Calu3 (cell line): ENCODE measurements at places on chromosomes 11 and 22.

DNA sequence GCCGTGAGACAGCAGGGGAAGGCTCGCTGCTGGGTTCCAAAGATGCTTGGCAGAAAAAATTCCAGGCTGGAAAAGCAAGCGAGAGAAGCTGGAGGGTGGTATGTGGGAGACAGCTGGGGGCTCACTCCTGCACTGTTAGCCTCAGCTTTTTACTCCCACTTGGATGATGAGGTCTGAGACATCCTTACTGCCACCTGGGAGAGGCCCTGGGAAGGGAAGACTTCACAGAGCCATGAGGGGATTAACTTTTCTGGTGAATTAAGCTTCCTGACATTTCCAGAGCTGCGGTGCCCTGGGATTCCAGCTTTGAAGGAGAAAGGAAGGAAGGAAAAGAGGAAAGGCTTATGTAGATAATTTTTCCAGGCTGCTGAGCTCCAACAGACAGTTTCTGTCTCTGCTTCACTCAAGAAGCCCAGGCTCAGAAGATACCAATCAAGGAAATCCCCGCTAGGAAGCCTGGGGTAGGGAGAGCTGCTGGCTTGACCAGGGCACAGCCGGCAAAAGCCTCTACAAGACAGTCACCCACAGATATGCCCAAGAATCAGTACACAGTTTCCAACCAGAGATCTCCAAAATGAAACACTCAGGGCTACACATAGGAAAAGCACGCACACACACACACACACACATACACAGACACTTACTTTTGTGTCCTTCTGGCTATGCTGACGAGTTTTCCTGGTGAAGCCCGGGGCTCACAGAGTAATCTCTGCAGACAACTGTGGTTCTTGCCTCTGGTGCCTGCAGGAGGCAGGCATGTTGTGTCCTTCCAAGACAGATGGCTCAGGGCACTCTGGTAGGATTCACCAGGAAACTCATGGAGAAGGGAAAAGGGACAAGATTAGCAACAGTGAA lies 907 bp downstream of the MCHR1 start:
- no peak for DNase-seq

- DNase-seq = no peak
These were observed 18.7 kb upstream of the PANX2 start for GRCh38 chr22:50151571-50152537.

DNA sequence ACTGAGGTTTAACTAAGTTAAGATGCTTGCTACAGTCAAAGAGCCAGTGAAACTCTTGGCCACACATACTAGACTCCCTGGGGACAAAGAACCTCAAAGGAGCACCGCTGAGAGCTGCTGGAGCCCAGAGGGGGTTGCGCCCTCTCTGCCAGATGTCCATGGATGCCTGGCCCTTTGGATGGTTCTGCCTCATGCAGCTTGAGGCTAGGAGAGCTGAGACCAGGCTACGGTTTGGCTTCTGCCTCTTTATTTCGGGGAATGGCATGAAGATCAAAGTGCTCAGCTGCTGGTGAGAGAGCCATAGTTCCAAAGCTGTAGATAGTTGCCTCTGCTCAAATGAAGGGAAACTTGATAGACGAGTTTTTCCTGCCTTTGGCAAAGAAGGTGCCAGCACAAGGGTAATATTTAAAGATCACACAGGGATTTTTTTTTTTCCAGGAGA lies 43.0 kb downstream of the RASSF10 start:
- peak; percentile 39 for DNase-seq

- DNase-seq = no peak
These were observed 766 bp downstream of the APOL2 start for GRCh38 chr22:36238373-36239149.

- DNase-seq = no peak
These were observed 75.5 kb upstream of the CD44 start for GRCh38 chr11:35063488-35063931.

GRCh38 chr22:41876275-41876674 lies 38.6 kb downstream of the SHISA8 start:
- no peak for DNase-seq

DNA sequence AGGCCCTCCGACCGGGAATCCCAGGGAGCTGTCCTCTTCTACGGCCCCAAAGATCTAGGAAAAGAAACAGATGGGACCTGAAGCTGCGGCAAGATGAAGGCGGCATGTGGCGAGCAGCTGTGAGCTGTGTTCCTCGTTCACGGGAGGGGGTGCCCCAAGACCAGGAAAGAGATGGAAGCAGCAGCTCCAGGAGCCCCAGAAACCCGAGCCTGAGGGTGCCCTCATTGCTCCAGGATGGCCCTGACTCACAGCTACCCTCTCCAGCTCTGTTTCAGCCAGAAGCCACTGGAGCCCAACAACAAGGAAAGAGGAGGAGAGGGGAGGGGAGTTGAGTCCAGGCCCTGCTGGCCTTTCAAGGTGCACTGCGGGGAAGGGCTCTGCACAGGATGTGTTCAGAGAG lies 23.7 kb upstream of the NAP1L4 start:
- DNase-seq = no peak

DNA sequence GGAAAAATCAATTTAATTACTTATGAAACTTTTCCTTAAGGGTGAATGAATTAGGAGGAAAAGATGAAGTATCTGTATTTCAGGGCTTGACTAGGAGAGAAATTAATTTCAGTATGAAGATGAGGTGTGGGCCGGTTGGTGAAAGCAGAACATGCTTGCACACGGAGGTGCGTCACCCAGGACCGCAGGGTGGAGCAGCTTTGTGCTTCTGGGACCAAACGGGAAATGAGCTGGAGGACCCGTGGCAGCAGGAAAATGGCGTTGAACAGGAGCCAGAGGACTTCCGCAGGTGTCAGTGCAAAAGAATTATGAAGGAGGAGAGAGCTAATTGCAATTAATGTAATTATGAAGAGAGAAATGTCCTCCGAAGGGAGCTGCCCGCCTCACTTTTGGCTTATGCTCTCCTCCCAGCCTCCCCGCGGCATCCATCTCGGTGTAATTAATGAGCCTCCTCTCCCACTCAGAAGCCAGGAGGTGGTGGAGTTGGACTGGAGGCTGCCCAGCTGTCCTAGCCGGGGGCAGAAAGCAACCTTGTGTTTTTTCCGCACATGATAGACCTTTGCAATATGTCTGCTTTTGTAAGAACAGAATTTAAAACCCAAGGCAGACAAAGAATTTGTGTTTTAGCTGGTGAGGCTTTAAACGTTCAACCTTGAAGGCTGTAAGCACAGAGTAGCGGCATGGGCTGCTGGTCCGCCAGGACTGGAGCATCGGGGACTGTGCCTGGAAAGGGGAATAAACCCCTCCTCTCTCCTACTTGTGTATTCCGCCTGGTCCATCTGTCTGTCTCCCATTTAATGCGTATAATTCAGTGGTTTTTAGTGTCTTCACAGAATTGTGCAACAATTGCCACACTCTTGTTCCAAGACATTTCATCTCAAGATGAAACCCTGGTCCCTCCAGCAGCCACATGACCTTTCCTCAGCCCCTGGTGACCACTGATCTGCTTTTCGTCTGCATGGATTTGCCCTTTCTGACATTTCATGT lies 180.6 kb downstream of the TBC1D22A start:
- no peak for DNase-seq

DNA sequence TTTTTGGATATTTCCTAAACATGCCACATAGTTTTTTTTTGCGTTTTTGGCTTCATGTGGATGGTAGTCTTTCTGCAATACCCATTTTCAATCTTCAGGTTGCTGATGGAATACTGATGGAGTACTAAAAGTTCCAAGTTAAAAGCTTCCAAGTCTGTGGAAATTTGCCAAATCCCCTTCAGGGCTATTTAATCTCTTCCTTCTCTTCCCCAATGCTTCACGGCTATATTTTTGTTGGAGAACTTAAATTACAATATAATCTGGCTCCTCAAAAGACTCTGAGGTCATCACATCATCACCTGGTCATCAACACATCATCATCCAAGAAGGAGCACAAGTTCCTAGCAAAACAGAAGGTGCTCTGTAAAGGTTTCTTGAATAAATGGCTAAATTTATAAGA lies 881.0 kb upstream of the TENM4 start:
- DNase-seq = no peak

DNA sequence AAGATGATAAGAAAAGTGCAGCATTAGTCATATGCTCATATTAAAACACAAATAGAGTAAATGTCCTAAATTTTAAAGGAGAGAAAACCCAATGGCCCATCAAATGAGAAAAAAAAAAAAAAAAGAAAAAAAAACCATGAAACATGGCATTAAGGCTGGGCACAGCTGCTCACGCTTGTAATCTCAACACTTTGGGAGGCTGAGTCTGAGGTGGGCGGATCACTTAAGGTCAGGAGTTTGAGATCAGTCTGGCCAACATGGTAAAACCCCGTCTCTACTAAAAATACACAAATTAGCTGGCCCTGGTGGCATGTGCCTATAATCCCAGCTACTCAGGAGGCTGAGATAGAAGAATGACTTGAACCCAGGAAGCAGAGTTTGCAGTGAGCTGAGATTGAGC lies 515.5 kb upstream of the ANO3 start:
- DNase-seq = no peak

- peak; percentile 37 for DNase-seq
These were observed 133.0 kb upstream of the C11orf58 start for GRCh38 chr11:16605389-16605893.

GRCh38 chr11:40104941-40105550 lies 1354.4 kb downstream of the LRRC4C start:
- DNase-seq = no peak

GRCh38 chr11:95688501-95689222 lies 100.9 kb downstream of the FAM76B start:
- no peak for DNase-seq

DNA sequence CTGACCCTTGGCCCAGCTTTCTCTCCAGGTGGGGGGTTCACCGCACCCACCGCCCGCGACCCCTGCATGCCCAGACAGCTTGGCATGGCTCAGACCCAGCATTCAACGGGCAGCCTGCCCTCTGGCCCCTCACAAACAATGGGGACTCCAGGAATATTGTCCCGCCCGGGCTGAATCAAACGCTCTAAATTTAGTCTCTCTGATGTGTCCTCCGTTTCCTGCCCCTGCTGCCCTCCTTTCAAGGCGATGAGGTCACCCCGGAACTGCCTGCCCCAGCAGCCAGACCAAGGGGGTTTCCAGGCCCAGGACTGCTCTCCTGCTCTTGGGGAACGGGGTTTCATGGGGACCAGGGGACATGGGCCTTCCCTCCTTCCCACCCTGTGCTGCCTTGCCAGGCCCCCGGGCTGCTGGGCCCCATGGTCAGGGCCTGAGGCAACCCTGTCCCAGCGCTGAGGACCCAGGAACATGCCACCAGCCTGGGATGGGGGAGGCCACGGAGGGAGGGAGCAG lies 10.1 kb upstream of the PDGFB start:
- DNase-seq = peak; percentile 71

DNA sequence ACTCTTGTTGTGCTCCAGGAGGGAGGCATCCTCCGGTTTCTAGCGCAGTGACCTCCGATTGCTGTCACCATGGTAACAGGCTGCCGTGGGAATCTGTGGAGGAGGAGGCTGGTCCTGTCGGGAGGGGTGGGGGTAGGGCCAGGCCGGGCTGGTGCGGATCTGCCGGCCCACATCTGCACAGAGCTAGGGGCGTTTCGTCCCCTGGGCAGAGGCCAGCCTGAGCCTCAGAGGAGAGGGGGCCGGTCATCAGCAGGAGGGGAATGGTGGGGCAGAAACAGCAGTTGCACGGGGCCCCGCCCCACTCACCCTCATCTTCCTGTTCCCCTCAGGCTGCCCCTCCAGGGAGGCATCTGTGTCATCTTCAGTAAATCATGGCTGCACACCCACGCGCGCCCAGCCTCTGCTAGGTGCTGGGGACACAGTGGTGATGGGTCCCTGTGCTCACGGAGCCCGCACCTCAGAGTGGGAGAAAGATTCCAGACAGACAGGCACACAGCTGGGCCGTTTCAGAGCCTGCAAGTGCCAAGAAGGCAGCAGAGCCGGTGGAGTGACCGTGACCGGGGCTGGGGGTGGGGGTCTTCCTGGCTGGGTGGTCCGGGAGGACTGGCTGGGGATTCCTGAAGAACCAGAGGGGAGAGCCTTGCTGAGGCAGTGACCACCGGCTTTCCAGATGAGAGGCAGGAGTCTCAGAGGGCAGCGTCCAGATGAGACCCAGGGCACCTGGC lies 120.5 kb downstream of the CACNA1I start:
- no peak for DNase-seq

GRCh38 chr22:31490496-31490925 lies 869 bp upstream of the EIF4ENIF1 start:
- peak; percentile 51 for DNase-seq

- no peak for DNase-seq
These were observed 354.6 kb upstream of the DDI1 start for GRCh38 chr11:103681855-103682254.
